ENCODE measurements at places on chromosomes 2 and 18.

DNA sequence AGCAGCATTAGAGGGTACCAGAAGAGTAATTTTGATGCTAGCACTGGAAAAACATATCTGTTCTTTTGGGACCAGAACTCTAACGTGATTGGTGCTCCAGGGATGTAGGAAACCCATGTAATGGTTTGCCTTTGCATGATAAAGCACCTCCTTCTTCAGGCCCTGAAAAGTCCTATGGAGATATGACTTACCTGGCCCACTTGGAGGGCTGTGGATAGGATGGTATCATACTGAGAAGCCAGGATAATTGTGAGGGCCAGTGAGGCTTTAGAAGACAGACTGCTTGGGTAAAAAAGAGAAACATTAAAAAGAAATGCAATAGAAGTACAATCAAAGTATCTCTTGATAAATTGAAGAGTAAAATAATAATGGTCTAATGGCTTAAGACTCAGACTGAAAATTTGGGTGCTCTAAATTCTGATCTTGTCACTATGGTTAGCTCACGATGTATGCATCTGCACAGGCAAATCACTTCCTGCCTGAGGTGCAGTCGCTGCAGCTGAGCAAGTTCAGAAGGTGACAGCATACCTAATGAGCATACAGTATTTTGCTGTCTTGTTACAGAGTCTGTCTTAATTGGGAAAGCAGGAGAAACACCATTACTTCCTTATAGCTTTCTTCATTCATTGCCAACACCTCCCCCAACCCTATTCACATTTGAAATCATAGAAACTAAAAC lies 371.5 kb downstream of the NUP35 start:
- no peak for DNase-seq

DNA sequence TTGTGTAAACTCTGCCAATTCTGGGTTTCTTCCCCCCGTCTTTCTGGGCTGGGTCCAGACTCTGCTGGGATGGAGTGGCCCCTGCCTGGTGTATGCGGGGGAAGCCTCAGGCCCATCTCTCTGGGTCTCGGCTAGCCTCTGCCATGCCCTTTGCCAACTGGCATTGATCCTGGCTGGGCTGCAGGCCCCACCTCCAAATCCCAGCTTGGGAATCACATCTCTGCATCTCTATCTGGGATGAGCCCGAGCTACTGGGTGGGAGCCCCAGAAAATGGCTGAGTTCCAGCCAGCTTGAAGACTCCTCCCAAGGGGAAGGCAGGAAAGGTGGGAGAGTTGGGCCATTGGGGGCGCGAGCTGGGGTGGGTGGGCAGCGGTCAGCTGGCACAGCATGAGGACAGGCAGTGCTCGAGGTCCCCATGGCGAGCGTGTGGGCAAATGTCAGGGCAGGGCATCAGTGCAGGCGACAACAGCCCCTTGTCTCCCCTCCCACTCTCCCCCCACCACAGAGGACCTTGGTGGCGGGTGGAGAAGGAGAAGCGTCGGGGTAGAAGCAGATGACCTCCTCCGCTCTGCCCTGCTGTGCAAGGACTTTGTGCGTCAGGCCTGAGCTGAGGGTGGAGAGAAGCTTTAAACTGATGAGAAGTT lies 139.4 kb downstream of the ASB1 start:
- no peak for DNase-seq

- no peak for DNase-seq
These were observed 479.1 kb upstream of the NRXN1 start for GRCh38 chr2:51511002-51511401.

- DNase-seq, result no peak
These were observed 50.6 kb downstream of the LYPD6B start for GRCh38 chr2:149089068-149089467.

DNA sequence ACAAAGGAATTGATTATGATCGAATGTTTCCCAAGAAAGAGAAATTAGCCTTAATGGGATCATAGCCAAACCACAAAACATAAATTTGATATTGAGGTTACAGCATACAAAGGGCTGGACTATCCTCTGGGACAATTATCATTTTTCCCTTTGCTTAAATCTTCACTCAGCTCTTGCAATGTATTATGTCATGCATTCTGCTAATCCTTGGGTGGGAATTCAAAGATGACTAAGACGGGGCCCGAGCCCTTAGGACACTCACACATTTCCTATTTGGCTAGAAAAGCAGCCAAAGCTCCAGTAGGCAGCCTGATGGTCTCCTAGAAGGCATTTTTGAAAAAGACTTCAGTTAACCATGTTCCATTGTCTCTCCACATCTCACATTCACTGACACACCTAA lies 17.2 kb upstream of the NMI start:
- DNase-seq, result peak; percentile 79

DNA sequence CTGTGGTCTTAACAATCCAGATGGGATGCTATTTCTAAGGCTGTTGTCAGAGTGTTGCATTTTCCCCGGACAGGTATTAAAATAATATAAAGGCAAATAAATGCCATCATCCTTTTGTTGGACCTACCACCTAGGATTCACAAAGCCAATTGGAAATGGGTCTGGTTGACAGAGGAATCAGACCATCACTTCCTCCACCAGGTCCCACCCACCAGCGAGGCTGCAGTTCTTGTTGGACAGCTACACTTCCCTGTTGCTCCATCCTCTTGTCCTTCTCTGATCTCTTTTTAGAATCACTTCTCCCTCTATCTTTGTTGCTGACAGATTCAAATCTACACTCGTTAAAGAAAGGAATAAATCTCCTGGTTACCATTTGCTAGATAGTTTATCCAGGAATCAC lies 1.1 kb downstream of the TMEM169 start:
- DNase-seq, result no peak

DNA sequence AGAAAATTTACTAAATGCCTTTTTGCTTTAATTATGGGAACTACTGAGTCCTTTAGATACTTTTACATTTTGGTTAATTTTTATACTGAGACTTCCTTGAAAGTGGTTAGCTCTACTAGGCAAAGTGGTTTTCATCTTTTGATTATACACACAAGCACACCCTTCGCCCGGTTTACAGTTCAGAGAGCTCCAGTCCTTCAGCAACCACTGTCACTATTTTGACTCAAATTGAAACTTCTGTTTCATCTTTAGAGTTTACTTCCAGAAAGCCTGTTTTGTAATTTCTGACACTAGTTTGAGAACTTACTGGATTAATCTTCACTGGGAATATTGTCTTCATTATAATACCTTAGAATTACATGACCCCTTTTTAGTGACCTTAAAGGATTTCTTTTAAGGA lies 140.3 kb upstream of the FOSL2 start:
- DNase-seq, result no peak

- no peak for DNase-seq
These were observed 397.3 kb downstream of the GRB14 start for GRCh38 chr2:164224007-164224406.

GRCh38 chr2:72892506-72893173 lies 5.4 kb downstream of the SPR start:
- DNase-seq, result peak; percentile 25

DNA sequence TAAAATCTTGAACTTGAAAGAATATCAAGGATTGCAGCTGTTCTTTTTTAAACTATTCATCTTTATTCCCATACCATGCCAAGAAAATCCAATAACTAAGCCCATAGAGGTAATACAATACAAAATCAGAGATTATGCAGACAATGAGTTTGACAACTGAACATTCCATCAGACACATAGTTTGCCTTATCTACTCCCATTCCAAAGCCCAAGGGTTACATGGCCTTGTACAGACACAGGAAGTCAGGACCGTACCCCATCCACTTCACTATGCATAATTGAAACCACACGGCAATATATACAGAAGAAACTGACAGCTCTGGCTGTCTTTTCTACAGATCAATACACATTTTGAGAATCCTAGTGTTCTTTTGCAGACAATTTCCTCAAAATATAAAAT lies 181.3 kb downstream of the TMX3 start:
- DNase-seq, result no peak

DNA sequence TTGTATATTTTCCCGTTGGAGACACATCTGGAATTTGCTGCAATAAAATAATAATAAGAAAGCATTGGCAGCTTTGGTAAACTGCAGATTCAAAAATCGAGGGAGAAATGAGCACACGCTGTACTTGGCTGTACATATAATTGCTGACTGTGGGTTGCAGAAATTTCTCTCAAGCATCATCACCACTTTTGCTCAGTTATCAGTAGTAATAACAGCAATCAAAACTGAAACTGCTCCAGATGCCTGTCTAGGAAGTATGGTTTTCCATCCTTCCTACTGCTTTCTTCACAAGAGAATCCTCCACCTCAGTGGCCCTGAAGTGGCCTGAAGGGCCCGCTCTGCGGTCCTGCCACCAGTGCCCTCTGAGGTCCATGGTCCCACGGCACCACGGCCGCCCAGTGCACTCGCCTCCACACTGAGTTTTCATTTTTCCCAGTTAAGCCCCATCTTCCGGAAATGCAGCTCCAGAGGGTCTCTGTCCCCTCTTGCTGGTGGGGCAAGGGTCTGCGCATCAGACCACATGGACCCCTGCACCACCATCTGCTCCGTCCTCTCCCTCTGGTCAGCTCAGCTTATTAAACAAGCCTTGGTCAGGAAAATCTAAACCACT lies 3.9 kb downstream of the DUSP28 start:
- DNase-seq, result no peak

DNA sequence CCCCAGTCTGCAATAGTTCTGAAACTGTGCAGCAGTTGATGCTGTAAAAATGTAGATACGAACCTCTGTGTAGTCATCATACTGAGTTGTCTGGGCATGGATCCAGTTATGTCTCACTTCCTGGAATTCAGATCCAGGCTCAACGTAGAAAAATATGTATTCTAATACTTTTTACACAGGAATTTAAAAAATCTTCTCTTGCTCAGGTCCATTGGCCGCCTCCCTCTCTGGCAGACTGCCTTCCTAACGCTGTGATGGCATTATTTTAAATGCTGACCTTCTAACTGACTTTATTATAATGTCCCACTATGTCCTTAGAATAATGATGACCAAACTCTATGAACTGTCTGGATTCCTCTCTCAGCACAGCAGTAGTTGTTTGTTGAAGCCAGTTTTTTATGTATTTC lies 119.6 kb downstream of the FEZ2 start:
- DNase-seq, result peak; percentile 67

DNA sequence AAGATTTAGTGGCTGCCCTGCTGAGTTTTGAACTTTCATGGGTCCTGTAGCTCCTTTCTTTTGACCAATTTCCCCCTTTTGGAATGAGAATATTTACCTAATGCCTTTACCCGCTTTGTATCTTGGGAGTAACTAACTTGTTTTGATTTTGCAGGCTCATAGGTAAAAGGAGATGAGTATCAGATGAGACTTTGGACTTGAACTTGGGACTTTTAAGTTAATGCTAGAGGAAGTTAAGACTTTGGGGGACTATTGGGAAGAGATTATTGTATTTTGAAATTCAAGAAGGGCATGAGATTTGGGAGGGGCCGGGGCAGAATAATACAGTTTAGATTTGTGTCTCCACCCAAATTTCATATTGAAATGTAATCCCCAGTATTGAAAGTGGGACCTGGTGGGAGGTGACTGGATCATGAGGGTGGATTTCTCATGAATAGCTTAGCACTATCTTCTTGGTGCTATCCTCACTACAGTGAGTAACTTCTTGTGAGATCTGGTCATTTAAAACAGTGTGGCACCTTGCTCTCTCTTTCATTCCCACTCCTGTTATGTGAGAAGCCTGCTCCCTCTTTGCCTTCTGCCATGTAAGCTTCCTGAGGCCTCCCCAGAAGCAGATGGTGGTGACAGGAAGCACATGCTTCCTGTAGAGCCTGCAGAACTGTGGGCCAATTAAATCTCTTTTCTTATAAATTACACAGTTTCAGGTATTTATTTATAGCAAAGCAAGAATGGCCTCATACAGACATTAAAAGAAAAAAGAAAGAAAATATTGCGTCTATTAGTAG lies 6.1 kb downstream of the ADI1 start:
- DNase-seq, result no peak

- DNase-seq, result no peak
These were observed at the start of gene ADCY3 for GRCh38 chr2:24920098-24920808. TSS of gene ADCY3 (minus strand) at chr2:24920237. CDS start at chr2:24918987, 1,250 bp downstream.

- no peak for DNase-seq
These were observed 135.8 kb upstream of the SH3BP4 start for GRCh38 chr2:234816056-234816455.

DNA sequence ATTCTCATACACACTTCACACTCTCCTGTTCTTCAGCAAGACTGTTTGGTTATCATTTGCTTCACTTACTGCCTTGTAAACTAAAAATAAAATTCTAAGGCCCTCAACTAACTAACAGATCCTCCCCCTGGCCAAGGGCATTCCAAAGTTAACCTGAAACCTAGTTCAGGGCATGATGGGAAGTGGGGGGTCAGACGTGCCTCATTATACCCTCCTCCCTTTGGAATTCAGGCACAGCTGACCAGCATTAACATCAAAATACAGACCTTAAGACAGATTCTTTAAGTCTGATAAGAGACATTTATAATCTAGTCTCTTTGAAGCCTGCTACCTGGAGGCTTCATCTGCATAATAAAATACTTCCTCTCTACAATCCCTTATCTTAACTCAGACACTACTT lies 221.0 kb downstream of the NOL4 start:
- no peak for DNase-seq

DNA sequence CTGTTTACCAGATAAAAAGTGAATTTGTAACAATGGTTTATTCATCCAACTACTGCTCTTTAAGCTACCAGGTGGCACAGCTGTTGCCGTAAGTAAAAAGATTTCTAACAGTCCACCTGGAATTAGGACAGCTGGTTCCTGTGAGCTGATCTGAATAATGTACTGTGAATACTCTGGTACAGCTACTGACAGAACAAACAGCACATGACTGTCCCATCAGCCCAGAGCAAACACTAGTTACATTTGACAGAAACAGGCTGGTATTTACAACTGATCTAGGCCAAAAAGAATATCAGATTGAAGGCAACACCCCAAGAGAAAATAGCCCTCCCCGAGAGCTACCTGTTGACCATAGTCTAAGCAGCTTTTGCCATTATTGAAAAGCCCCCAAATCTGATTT lies 840.4 kb downstream of the CPS1 start:
- no peak for DNase-seq

- no peak for DNase-seq
These were observed 1.4 kb downstream of the PSD4 start for GRCh38 chr2:113175042-113175628.

- DNase-seq, result no peak
These were observed 23.9 kb upstream of the GPR155 start for GRCh38 chr2:174510583-174511189.
